ENCODE measurements at places on chromosomes 2 and 18.
A peak's percentile ranks its signal among the peaks of the same experiment; 100 is the strongest.

DNA sequence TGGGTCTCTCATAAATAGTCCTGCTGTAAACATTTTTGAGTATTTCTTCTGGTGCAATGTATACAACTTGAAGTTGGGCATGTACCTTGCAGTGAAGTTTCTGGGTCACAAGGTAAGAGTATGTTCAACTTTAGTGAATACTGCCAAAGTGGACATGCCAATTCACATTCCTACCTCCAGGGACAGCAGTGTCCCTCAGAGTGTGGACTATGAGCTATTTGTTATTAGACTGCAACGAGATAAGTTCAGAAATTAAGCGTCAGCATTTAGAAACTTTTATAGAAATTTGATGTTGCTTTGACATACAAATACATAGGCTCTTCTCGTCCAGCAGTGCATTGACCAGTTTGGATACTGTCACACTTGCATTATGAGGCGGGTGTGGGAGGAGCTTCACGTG lies 7.2 kb upstream of the ACKR3 start:
- no peak for DNase-seq

DNA sequence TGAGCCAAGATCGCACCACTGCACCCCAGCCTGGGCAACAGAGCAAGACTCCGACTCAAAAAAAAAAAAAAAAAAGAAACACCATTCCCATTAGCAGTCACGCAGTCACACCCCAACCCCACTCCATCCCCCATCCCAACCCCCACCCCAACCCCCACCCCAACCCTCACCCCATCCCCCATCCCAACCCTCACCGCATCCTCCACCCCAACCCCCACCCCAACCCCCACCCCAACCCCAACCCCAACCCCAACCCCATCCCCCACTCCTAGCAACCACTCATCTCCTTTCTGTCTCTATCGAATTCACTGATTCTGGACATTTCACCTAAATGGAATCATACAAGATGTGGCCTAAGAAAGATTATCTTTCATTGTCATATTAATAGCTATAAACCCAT lies 25.9 kb upstream of the ATP9B start:
- no peak for DNase-seq

- DNase-seq: no peak
Measured at GRCh38 chr2:174829550-174829949, 65.3 kb upstream of the CHRNA1 start.

DNA sequence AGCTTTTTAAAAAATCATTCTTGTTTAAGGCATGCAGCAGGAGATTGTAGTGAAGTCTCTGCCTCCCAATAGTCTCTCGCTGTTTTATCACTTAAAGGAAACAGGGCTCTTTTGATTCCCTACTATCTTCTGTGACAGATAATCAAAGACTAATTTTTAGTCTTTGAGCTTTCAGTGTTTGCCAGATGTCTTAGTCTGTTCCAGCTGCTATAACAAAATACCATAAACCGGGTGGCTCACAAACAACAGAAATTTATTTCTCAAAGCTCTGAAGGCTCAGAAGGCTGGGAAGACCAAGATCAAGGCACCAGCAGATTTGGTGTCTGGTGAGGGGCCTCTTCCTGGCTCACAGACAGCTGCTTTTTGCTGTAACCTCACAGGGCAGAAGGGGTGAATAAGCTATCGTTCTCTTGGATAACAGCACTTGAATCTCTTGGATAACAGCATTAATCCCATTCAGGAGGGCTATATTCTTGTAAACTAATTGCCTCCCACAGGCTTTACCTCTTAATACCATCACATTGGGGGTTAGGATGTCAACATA lies 37.8 kb upstream of the STAT4 start:
- DNase-seq: no peak

DNA sequence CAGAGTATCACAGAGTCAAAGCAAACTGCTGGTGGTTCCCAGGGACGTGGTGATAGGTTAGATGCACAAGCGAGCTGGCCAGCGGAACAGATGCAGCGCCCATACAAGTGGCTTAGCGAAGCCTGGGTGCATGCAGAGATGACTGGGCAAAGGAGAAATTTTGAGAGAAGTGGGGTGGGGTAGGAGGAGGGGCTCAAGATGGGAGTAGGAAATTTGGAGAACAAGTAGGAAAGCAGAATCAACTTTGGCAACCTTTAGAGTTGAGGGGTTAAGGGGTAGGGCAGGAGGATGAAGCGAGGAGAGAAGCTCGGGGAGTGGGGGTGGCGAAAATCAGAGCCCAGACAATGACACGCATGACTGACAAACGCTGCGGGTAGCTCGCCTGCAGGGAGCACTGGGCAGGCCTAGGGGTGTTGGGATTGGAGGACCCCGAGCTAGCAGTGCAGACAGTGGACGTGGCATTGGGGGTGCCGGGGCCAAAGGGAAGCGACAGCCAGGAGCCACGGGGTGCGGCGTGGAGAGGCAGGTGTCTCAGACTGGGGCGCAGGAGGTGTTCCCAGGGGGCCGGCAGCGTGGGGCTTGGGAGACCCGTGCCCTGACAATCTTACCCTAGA lies 431 bp downstream of the FAM98A start:
- DNase-seq: no peak

- no peak for DNase-seq
Measured at GRCh38 chr2:13113002-13113401, 396.3 kb downstream of the TRIB2 start.

GRCh38 chr2:10493075-10493633 lies 45.0 kb upstream of the ODC1 start:
- DNase-seq: no peak

- DNase-seq: no peak
Measured at GRCh38 chr2:234116010-234116409, 65.5 kb downstream of the SPP2 start.

DNA sequence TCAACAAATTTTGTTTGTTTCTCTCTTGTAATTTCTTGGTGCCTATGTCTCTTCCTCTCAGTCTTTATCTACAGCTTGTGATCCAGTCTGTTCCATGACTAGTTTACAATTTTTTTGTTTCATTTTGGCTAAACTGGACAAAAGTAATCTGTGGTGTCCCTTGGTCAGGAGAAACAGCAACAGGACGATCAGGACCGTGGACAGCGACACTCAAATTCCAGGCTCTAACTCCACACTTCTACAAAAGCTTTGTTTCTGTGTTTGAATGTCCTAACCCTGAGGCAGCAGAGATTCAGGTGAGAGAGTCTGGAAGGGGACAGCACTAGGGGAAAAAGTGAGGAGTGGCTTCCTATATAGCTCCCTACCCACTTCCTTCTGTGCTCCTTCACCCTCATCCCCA lies 593.3 kb upstream of the FANCL start:
- no peak for DNase-seq

- DNase-seq: no peak
Measured at GRCh38 chr18:32469691-32470459, 807 bp downstream of the GAREM1 start.

GRCh38 chr2:110115291-110116032 lies at the start of gene MALL:
Gene MALL (minus strand): TSS chr2:110115822. CDS start chr2:110115792, 30 bp downstream.
- DNase-seq: no peak

- DNase-seq: no peak
Measured at GRCh38 chr2:33498291-33498956, 22.0 kb downstream of the RASGRP3 start.

- no peak for DNase-seq
Measured at GRCh38 chr2:63790491-63790890, 51.2 kb upstream of the UGP2 start.

DNA sequence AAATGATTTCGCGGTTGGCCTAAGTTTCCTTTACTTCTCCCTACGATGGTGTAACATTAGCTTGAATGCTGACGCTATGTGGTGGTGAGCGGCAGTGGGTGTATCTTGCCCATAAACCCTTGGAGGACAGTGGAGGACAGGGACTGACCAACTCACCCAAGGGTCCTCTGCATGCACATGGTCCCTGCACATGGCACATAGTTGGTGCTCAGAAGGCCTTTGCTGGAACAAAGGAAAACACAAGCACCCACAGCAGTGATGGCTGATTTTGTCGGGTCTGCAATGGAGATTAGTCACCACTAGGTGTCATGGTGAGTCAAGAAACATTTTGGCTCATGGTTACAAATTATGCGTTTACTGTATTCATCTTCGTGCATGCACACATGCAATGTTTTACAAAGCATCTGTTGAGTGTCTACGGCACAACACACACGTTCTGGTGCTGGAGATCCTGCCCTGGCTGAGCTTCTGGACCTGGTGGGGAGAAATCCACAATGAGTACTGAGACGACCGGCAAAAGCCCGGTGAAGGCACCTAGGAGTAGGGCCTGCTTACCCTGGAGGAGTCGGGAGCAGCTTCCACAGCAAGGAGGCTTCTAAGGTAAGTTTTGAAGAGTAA lies 44.0 kb downstream of the PDCL3 start:
- peak; percentile 23 for DNase-seq

DNA sequence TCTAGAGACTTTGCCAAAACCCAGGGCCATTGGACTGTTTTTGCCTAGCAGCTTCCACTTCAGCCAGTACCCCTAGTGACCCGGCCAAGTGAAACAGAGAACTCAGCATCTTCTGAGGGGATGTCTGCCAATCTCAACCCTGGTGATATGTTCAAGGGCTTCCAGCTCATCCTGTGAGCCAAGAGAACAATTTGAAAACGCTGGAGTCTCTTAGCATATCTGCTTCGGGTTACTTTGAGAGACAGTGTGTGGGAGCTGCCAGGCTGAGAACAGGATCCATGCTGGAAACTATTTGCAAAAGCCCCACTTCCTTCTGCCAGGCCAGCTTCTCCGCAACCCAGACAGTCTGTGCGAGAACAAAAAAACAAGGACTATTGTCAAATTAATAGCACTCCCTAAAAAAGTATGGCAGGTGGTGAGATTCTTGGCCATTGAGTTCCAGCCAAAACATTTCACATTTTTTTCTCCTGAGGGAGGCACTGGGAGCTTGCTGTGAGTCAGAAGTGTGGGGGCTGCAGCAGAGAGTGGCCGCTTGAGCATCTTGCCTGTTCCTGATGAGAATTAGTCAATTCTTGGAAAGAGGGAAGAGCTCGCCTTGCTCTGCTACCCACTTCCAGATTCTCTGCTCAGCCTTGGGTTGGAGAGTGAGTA lies 395.6 kb upstream of the TRIB2 start:
- no peak for DNase-seq

GRCh38 chr18:63317982-63318888 lies 1.3 kb downstream of the BCL2 start:
- DNase-seq: peak; percentile 75

- no peak for DNase-seq
Measured at GRCh38 chr2:190948671-190949070, 65.3 kb downstream of the STAT1 start.

Data from NCI-H774 (cell line).